ENCODE measurements at places on chromosomes 2 and 18.

- no peak for DNase-seq
Observed at GRCh38 chr2:21451403-21451802, 327.6 kb downstream of the TDRD15 start.

GRCh38 chr2:2399396-2399795 is 68.3 kb upstream of the MYT1L start:
- no peak for DNase-seq

GRCh38 chr2:9771481-9772017 is 71.7 kb upstream of the TAF1B start:
- DNase-seq: no peak

DNA sequence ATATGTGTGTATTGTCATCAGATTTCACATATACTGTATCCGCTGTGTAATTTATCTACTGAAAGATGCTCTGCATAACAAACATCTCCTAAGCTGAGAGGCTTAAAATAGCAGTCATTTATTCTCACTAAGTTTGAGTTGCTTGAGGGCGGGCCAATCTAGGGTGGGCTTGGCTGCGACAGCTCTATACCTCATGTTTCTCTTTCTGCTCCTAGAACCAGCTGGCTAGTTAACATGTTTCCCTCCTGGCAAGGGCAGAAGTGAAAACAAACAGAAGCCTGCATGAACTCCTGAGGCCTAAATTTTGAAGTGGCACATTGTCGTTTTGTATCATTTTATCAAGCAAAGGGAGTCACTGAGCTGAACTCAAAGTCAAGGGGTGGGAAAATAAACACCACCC is 585.0 kb upstream of the VRK2 start:
- no peak for DNase-seq

DNA sequence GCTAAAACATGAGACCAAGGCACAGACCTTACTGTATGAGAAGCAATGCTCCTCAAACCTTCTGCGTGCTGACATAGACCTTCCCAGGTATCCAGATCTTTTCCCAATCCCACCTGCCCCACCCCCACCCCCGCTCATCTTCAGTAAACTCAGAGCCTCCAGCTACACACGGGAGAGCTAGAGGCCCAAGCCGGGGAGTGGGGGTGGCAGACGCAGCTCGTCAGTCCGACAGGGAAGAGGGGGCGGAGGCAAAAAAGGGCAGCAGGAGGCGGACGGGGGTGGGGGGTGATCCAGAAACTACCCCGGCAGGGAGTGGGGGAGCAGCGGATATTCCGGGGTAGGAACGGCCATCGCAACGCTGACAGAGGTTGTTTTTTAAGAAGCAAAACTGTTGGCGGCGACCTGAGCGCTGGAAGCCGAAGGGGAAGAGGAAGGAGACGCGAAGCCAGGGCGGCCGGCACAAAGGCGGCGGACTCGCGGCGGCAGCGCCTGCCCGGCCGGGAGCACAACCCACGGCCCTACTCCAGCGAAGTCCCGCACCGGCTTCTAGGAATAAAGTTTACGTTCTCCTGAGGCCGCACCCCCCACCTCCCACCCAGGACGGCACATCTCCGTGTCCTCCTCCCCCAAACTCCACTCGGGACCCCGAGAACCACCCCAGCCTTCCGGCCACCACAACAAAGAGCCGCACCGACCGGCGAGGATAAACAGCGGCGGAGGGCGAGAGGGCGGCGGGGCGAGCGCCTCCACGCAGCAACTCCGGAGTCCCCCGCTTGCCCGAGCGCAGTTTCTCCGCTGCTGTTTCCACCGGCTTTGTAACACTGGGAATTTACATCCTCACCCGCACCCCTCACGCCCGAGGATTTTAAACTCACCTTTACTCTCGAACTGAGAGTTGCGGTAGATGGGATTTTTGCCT is 722 bp downstream of the BAZ2B start:
- peak; percentile 74 for DNase-seq

DNA sequence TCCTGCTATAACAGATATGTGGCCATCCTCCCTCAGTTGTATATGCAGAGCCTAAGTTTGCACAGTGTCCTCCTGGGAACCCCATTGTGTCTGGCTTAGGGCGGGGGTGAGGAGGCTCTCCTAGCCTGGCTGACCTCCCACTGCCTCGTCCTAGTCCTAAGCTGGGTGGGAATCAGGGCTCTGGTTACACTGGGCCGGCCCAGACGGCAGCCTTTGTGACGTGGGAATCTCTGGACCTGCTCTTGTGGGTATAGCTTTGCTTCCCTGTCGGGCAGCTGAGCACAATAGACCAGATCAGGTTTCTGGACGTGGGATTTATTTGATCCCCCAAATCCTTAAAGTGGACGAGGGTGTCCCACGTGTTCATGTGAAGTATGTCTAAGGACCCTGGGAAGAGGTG is 2.9 kb downstream of the ACKR3 start:
- no peak for DNase-seq

- DNase-seq: peak; percentile 31
Observed at GRCh38 chr2:133434959-133435668, 133.1 kb downstream of the NCKAP5 start.

GRCh38 chr2:109494351-109494750 is 119.4 kb downstream of the SEPTIN10 start:
- DNase-seq: no peak

DNA sequence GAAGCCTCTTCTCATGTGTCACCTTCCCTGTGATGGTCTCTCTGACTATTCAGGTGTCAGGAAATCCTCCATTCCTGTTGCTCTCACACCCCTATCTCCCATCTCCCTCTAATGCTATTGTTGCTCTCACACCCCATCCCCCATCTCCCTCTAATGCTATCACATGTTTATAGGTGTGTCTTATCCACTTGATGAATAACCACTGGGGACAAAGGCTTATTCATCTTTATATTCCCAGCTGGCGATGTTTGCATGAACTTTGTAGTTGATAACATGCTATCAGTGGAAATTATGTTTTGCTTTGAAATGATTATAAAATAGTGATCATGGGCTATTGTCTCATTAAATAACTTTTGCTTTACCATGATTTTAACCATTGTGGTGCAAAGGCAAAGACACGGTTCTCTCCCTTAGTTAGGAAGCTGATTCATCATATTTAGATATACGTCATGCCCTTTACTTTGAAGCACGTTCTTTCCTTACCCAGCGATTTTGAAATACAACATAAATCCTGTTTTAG is 220.5 kb downstream of the PMAIP1 start:
- no peak for DNase-seq

DNA sequence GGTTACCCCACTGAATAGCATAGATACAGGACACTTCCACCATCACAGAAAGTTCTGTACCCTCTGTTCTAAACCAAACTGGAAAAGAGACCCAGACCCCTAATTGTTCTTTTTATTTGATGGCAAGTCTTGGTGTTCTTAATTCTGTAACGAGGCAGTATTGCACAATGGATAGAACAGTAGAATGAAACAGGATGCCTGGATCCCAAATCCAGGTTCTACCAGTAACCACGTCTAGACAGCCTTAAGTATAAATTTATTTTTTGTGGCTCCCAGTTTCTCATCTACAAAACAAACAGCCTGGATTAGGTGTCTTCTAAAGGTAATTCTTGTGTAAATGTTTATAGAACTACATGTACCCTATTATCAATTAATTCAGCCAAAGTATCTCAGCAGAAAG is 23.7 kb downstream of the SMC6 start:
- no peak for DNase-seq

DNA sequence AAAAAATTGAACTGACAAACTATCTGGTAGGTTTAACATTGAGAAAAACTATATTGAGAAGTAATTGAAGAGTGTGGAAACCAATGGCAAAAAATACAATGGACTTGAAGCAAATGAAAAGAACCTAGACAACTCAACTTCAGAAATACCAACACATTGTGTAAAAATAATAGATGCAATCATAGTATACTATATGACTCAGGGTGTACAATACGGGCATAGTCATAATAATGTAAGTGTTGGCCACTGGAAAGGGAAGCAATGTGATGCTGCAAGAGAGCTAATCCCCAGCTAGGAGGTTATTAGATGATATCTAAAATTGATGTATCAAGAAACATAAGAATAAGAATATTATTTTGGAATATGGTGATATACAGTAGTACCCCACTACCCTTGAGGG is 45.3 kb downstream of the SMAD7 start:
- no peak for DNase-seq

- no peak for DNase-seq
Observed at GRCh38 chr2:133158024-133158423, 410.2 kb downstream of the NCKAP5 start.

DNA sequence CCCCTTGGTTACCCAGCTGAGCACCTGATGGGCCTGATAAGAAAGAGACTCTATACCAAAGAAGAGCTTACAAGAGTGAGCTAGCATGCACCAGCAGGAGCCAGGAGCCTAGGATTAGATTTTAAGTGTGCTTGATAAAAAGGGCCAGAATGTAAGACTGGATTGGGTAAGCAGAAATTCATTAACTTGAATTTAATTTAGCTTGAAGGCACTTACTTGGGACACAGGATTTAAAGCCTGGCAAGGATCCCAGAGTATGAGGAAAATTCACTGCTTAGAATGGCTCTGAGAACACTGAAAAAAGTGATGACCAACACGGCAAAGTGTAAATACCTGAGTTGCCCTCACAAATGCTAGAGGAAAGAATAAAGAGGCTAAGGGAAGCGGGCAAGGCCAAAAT is 91.3 kb upstream of the RBBP8 start:
- no peak for DNase-seq

DNA sequence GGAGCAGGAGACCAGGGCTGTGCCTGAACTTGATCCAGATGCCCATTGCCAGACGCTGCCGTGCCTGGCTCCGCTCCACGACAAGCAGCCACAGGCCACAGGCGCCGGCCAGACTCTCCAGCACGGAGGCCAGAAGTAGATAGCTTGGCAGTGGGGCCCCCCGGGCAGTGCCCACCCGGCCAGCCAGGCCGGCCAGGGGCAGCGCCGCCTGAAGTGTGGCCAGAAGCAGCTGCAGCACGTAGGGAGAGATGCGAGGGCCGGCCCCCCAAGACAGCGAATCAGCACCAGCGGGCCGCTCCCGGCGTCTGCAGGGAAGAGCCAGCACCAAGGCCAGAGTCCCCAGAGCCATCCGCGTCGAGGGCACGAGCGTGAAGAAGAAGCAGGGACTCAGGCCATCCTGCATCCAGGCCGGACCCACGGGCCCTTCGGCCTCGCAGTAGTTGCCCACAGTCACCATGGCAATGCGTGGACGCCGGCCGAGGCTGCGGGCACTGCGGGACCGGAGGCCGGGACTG is 484 bp downstream of the ABCB6 start:
- peak; percentile 68 for DNase-seq

GRCh38 chr18:47898055-47898454 is 32.4 kb downstream of the SMAD2 start:
- no peak for DNase-seq

DNA sequence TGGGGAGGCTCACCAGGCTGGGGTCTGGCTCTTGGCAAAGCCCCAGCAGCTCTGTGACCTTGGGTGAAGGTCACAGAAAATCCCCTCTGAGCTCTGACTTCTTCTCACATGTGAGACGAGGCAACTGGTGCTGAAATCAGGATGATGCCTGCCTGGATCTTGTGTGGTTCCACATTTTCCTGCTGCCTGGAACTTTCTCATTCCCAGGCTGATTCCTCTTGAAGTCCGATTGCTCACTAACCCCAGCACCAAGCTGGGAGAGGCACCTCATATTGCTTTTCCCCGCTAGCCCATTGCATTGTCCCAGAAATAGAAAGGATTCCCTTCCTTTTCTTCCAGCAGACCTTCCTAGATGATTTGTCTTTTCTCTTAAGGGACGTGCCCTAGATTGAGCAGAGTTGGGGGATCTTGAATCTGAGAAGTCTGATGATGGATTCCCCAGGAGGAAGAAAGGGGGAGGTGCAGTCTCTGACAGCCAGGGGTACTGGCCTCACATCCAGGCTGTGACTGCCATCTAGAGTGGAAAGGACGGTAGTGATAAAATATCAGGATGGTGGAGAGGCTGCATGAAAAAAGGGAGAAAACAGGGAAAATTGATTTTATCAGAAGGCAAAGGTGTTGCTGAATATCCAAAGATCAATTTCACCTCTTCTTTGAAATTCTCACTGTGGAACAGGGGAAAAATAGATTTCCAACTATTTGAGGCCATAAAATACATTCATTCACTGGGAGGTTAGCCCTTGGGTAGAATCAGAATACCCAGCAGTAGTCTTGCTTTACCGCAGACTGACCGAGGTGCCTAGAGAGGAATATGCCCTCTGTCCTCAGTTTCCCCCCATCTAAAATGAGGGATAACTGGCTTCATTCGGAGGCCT is 96.3 kb downstream of the FAM210A start:
- DNase-seq: no peak

- no peak for DNase-seq
Observed at GRCh38 chr2:101985793-101986164, 6.0 kb upstream of the IL1R2 start.

DNA sequence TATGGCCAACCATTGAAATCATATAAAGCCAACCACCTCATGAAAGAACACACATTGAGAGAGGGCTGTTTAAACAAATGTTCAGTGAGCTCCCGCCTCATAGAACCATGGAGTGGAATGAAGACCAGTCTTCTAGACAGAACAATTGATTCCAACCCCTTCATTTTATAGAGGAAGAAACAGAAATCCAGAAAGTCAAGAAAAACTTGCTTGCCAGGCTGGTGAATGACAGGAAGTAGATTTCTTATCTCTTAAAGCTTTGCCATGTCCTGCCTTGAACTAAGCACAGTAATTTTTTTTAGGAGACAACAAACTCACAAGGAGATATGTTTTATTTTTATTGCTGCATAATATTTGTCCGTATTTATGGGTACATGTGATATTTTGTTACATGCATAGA is 16.5 kb upstream of the NRP2 start:
- DNase-seq: no peak

DNA sequence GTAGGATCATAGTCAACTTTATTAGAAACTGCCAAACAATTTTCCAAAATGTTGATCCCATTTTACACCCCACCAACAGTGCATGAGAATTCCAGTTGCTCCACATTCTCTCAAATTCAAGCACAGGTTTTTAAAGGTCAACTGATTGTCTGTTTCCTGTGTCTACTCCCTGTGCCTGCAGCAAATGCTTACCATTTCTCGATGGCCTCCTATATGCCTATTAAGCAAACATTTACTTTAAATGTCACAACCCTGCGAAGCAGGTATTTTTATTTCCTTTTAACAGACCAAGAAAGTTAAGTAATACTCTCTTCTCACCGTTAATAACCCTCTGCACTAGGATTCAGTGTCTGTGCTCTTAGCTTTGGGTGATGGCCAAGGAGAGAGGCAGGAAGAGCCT is 163.8 kb upstream of the EPB41L3 start:
- no peak for DNase-seq

- DNase-seq: no peak
Observed at GRCh38 chr18:42578792-42579191, 536.7 kb downstream of the RIT2 start.

GRCh38 chr18:78732273-78733210 is 247.1 kb upstream of the SALL3 start:
- DNase-seq: no peak

- DNase-seq: no peak
Observed at GRCh38 chr2:78202986-78203670, 681.0 kb upstream of the LRRTM4 start.

- no peak for DNase-seq
Observed at GRCh38 chr2:19746611-19747309, 155.0 kb downstream of the TTC32 start.

- no peak for DNase-seq
Observed at GRCh38 chr2:152544638-152545037, 172.6 kb downstream of the PRPF40A start.
